MG63 (cell line): ENCODE measurements at places on chromosomes 6 and 20. TPM values are rescaled to one million over a fixed set of nuclear protein-coding genes. Genes with fewer than 3 reads are reported as not detected.

PLN gene
- not detected in 2 replicates for total RNA-seq

RAMACL gene
- 0.13 TPM in 1 of 2 replicates, not detected in the other for total RNA-seq

POM121L2 gene
- not detected in 2 replicates for total RNA-seq

OR2H1 gene
- total RNA-seq: not detected in 2 replicates
